Stimulated activated CD4-positive, alpha-beta T cell treated with anti-CD3 and anti-CD28 coated beads, Interleukin-4, amount 100 ng/mL, for 1 hour (primary cell): ENCODE measurements at places on chromosomes 6 and 20.

- DNase-seq = no peak
Measured at GRCh38 chr6:105493736-105494135, 90.9 kb upstream of the PREP start.

DNA sequence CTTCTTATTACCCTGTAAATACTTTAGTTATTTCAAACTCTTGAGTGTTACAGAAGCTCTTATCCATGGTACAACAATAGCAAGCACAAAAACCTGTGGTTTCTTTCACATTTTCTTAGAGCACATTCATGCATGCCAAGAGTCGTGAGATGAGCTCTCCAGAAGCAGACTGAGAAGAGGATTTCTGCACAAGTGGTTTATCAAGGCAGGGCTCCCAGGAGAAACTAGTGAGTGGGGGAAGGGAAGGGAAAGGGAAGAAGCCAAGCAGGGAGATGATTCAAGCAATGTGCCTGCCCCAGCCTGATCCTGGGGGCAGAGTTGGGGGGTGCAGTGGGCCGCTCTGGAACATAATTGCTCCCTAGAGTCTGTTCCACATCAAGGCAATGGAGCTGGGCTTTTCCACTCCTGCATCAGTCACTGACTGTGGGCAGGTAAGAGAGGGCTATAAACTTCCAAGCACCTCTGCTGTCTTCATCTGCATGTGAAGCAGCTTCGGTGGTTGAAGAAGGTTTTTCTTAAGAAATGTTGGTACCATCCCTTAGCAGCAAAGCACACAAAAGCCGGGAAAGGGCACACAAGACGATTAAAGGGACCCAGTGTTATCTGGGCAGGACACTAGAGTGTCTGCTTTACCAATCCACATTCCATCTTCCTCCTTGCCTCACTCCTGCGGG is 152.1 kb downstream of the PLCB4 start:
- no peak for DNase-seq

GRCh38 chr6:10441004-10441654 is 26.3 kb upstream of the TFAP2A start:
- no peak for DNase-seq

DNA sequence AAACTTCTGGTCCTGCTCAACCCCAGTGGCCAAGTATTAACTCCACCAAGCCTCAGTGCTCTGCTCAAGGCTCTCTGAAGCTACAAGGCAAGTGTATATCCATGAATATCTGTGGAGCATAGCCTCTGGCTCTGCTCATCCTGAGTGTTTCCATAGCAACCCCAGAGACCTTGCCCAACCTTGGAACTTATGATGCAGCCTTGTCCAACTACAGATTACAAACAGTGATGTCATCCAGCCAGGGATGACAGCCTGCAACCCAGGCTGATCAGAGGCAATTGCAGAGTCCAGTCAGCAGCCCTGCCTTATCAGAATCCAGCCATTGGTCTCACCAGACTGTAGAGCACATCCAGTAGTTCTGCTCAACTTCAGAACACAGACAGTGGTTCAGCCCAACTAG is 65.5 kb upstream of the SPACA1 start:
- no peak for DNase-seq

GRCh38 chr20:48827855-48828733 is at the start of gene PREX1:
TSS of gene PREX1 (minus strand) at chr20:48827999. CDS start at chr20:48827860, 139 bp downstream.
- peak; percentile 79 for DNase-seq

GRCh38 chr20:21862259-21862946 is 156.9 kb downstream of the PAX1 start:
- DNase-seq = no peak

GRCh38 chr6:108675226-108676200 is 114.8 kb downstream of the FOXO3 start:
- DNase-seq = no peak

GRCh38 chr20:63477061-63477616 is 4.7 kb upstream of the KCNQ2 start:
- DNase-seq = no peak

GRCh38 chr20:11797156-11797555 is 120.5 kb upstream of the BTBD3 start:
- DNase-seq = no peak
